SK-N-SH (cell line): ENCODE measurements at places on chromosomes 2 and 18. TPM values are rescaled to one million over a fixed set of nuclear protein-coding genes. Genes with fewer than 3 reads are reported as not detected.

Gene METTL21A
- polyA plus RNA-seq, result 18.7 and 19.4 TPM in 2 replicates

DNA sequence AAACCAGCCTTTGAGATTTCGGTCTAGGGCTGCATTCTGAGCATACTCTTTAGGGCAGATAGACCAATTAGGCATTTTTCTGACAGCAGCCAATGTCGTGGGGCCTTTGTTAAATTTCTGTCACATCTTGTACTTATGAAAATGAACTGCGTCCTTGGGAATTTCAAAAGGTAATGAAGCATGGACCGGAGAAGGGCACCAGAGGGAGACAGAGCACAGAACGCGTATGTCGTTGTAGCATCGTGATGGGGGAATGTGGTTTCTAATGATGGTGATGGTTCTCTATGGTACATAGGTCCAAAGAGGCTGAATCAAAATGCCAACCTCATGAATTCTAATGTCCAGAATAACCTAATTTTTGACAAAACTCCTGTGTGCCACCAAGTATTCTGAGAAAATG lies 483.9 kb upstream of the CRIM1 start:
- no peak overlapping the region for H3K4me3 ChIP-seq
- peak; percentile 19 for DNase-seq
- no peaks in the 10 kb centered on the region for H3K36me3 ChIP-seq
- H3K27ac ChIP-seq, result no peak overlapping the region

GRCh38 chr2:36615222-36615621 lies 17.3 kb upstream of the FEZ2 start:
- DNase-seq, result peak; percentile 20
- no peak overlapping the region for H3K4me3 ChIP-seq
- H3K36me3 ChIP-seq, result no peaks in the 10 kb centered on the region
- H3K27me3 ChIP-seq, result no peaks in the 10 kb centered on the region
- H3K4me1 ChIP-seq, result peaks cover 4% of the 10 kb centered on the region; the same call in 1 of the 2 replicates
- H3K27ac ChIP-seq, result no peak overlapping the region

Gene TEX44
- polyA plus RNA-seq, result not detected in 2 replicates

- no peaks in the 10 kb centered on the region for H3K27me3 ChIP-seq
- H3K36me3 ChIP-seq, result peaks cover 10% of the 10 kb centered on the region; the same call in 1 of the 2 replicates
- H3K27ac ChIP-seq, result no peak overlapping the region
- no peak for DNase-seq
- H3K4me1 ChIP-seq, result no peaks in the 10 kb centered on the region; the same call in 1 of the 2 replicates
Measured at GRCh38 chr2:173264603-173265366, 89.9 kb upstream of the CDCA7 start.

GRCh38 chr2:37323176-37323780 lies 1.4 kb downstream of the PRKD3 start:
- no peak for DNase-seq
- peaks cover 61% of the 10 kb centered on the region for H3K4me1 ChIP-seq
- no peaks in the 10 kb centered on the region for H3K27me3 ChIP-seq
- peak overlapping the region; percentile 96 for H3K4me3 ChIP-seq
- peaks cover 10% of the 10 kb centered on the region for H3K36me3 ChIP-seq
- H3K27ac ChIP-seq, result peak overlapping the region; percentile 74
